Caudate nucleus (tissue), 63 donors: ENCODE measurements at places on chromosomes 6 and 20.

- no peak for DNase-seq
Measured at GRCh38 chr6:70717038-70717801, 49.5 kb downstream of the SMAP1 start.

DNA sequence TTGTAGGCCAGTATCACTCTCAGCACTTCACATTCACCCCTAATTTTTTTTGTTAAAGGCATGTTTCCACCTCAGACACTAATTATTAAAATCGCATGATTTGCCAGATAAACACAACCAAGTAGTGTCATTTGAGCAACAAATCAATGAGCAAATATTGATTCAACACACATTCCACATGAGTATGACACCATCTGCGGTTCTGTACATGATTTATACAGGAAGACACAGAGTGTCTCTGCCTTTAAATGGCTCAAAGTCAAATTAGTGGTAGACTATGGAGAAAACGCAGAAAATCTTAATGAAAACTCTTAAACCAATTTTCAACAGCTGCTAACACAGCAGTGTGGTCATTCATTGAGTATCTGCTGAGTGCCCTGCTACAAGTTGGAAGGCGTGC, 300.2 kb downstream of the SOX4 start:
- DNase-seq: no peak

DNA sequence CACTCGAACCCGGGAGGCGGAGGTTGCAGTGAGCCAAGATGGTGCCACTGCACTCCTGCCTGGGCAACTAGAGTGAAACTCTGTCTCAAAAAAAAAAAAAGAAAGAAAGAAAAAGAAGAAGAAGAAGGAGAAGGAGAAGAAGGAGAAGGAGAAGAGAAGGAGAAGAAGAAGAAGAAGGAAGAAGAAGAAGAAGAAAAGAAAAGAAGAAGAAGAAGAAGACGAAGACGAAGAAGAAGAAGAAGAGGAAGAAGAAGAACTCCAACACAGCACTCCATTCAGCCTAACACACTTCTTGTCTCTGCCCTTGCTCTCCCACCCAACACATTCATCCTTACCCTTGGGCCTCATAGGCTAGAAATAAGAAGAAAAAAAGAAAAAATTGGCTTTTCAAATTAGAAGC, 6.9 kb downstream of the ZFP57 start:
- DNase-seq: no peak

GRCh38 chr20:36070451-36070850, 84.1 kb upstream of the EPB41L1 start:
- no peak for DNase-seq

- no peak for DNase-seq
Measured at GRCh38 chr20:1907586-1907985, 12.4 kb downstream of the SIRPA start.

DNA sequence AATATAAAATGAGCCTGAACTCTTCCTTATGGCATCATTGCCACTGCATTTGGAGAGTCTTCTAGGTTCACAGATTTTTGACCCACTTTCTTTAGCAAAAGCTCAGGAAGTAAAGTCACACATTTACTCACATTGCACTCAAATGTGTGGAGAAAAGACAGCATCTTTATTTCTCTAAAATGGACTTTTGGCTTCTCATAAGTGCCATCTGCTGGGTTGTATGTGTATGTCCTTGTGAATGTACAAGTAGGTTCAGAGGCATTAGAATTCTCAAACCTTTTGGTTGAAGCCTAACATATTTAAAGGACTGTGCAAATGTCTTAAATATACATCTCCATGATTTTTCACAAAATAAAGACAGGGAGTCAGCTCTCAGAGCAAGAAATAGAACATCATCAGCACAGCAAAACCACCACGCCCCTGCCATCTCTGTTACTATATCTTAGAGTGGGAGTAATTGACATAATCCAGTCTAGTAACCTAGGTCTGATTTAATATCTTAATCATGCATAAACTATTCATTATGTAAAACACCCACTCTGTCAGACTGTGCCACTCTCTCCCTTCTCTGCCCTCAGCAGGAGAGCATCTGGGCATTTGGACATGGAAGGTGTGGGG, 42.2 kb upstream of the SPTLC3 start:
- DNase-seq: no peak

DNA sequence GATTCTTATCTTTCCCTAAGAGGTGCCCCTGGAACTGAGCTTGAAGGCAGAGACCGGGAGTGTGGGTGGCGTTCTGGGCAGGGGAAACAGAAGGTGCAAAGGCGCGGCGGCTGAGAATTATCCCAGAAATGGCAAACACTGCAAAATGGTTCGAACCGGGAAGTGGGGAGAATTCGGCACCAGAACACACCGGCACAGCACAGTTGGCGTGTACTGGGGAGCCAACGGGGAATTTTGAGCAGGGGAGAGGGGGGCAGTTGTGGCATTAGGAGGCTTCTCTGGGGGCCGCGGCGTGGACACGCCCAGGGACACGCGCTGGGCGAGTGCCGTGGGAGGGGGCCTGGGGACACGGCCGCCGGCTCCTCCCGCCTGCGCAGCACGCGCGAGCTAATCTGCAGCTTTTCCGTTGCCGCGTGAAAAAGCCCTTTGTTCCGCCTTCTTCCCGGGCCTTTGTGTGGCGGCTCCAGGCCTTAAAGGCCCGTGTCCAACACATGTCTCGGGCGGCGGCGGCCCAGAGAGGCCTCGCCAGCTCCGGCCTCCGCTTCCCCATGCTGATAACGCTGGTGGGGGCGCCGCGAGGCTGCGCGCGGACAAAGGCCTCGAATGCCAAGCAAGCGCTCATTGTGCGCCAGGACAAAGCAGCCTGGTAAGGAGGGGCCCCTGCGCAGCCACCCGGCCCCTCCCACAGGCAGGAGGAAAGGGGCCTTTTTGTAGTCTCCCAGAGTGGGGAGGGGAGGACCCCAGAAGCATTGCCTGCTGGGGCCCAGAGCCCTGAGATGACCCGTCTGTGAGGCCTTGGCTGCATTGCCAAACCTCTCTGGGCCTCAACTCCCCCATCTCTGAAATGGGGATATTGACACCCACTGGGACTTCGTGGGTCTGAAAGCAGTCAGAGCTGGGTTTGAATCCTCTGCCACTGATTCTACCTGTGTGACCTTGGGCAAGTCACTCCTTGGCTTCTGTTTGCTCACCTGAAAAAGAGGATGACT, 82.8 kb downstream of the CD40 start:
- no peak for DNase-seq

DNA sequence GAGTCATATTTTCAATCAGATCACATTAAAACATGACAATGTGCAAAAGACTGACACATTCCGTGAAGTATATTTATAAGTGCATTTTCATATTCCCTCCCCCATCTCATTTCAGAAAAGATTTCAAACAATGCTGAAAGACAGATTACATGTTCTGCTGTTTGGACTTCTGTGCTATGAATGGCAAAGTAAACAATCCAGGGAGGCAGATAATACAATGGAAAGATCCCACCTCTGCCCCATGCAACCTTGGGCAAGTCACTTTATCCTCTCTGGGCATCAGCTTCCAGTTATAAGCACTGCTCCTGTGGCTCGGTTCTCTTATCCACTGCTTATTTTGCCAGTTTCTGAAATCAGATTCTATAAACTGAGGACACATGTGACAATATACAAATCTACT, 110.2 kb downstream of the RCAN2 start:
- no peak for DNase-seq

GRCh38 chr20:63585616-63586565, 11.9 kb upstream of the HELZ2 start:
- DNase-seq: no peak

DNA sequence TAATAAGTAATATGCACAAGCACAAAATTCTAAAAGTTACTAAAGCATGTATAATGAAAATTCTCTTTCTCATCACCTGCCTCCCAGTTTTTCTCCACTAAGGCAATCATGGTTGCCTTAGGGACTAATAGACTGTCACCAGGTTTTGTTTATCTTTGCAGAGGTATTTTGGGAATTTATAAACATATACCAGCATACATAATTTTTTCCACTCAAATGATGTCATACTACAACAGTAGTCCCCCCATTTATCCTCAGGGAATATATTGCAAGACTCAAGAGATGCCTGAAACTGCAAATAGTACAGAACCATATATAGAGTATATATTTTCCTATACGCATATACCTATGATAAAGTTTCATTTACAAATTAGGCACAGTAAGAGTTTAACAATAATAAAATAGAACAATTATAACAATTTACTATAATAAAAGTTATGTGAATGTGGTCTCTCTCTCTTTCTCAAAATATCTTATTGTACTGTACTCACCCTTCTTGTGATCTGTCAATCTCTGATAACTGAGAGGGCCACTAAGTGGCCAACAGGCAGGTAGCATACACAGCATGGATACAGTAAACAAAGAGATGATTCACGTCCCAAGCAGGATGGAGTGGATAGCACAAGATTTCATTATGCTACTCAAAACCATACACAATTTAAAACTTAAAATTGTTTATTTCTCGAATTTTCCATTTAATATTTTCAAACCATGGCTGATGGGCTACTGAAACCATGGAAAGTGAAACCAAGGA, 19.7 kb downstream of the RBL1 start:
- DNase-seq: no peak

DNA sequence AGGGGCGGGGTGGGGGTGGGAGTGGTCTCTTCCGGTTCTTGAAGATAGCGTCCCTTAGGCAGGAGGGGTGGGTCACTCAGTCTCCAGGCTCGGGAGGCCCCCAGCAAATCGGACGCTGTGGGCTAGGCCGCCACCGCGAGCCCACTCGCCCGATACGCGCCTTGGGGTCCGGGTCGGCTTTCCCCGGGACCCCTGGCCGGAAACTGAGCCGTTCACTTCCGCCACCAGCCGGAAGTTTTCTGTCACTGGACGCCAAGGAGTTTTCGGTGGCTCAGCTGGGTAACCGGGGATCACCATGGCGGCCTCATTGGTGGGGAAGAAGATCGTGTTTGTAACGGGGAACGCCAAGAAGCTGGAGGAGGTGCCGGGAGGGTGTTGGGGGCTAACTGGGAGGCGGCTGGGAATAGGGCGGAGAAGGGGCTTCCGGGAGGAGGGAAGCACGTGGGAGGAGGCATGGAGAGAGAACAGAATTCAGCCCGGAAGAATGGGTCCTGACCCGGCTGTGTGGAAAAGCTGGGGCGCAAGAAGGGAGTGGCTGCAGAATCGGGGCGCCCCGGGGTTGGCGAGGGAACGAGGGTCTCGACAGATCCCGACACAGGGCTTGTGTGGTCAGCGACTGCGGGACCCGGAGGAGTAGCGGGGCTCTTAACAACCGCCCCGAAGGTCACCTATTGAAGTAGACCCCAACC, at the start of gene ITPA:
TSS of gene ITPA (plus strand) at position 242 of the 689 bp plus-strand sequence. CDS start at position 296, 54 bp downstream.
- no peak for DNase-seq

GRCh38 chr6:73043446-73043845, 181.8 kb downstream of the KHDC1L start:
- no peak for DNase-seq

DNA sequence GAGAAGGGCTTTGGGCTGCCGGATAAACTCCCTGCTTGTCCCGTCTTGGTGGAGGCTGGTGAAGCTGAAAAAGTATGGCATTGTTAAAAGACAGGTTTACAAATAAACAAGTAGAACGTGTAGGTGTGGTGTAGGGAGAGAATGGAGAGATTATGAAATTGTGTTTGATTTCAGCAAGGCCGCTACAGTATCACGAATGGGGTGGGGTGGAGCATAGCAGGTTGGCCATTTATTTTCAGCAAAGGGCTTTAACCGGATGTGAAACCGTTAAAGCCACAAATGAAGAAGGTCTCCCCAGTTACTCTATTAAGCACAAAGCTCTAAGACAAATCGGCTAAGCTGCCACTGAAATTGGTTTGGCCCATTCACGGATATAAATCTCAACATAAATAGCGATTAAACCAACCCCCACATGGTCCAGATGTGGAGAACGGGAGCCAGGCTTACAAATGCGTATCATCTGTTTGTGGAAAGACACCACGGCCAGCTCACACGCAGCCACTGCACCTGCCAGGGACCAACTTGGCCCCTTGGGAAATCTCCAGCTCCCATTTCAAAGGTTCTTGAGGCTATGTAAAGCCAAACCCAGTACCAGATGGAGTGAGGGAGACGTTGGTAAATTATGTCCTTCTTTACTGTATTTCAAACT, 94.0 kb downstream of the ZMYND8 start:
- no peak for DNase-seq

GRCh38 chr6:139860203-139860602, 485.8 kb upstream of the CITED2 start:
- no peak for DNase-seq
